ENCODE measurements at places on chromosomes 2 and 18.
A peak's percentile ranks its signal among the peaks of the same experiment; 100 is the strongest.

GRCh38 chr2:217801115-217801531 is 201.7 kb downstream of the TNS1 start:
- DNase-seq: no peak

- no peak for DNase-seq
These were observed 9.3 kb upstream of the TSN start for GRCh38 chr2:121746071-121746578.

GRCh38 chr18:9513971-9514512 is 38.7 kb downstream of the RALBP1 start:
- no peak for DNase-seq

DNA sequence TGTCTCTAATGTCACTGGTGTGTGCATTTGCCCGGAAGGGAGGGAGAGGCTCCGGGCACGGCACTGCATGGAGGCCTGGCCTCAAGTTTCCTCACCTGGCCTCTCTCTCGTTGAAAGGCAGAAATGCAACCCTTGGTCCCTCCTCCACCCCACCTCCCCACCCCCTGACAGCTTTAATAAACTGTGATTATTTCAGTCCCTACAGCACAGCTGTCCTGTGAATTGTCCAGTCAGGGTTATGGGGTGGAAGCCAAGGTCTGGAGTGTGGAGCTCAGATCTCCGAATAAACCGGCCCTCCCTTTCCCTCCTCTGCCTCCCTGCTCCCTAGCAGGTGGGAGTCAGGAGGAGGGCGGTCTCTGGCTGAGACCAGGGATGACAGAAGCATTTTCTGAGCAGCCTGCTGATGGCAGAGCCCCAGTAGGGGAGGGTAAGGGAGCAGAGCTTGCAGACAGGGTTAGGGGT is 199.2 kb upstream of the SMAD2 start:
- no peak for DNase-seq

DNA sequence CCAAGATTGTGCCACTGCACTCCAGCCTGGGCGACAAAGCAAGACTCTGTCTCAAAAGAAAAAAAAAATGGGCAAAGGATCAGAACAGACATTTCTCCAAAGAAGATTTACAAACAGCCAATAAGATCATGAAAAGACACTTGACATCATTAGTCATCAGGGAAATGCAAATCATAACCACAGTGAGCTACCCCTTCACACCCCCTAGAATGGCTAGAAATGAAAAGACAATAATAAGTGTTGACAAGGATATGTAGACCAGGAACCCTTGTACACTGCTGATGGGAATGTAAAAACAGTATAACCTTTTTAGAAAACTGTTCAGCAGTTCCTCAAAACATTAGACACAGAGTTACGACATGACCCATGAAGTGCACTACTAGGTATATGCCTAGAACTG is 18.4 kb upstream of the MTERF4 start:
- no peak for DNase-seq

DNA sequence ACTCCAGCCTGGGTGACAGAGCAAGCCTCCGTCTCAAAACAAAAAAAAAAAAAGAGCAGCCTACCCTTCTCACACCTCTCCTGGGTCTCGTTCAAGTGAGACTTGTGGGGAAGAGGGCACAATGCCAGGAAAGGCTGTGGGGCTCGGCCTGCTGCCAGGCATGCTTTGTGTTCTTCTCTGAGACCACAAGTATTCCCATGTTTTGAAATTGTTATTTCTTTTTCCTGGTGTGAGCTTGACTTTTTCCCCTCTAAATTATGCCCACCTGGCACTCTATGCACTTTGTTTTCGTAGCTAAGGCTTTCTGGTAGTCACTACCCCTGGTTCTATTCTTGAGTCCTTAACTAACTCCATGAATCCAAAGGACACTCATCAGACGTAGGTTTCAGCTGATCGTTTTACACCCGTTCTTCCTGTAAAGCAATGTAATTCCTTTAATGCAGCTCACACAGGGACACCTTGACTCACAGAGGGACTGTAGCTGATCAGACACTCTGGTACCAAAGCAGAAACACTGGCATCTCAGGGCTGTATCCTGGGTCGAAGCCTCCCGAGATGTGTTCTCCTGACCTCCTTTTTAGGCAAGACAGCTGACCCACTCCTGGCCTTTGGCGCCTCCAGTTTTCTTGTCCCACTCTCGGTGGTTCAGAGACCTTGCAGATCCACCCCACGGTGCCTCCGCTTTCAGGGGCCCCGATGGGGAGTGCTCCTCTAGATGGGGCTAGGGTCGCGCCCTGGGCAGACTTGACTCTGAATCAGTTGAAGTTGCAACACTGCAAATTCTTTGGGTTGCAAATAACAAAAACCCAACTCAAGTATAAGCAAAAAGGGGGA is 193.3 kb upstream of the AGAP1 start:
- no peak for DNase-seq

DNA sequence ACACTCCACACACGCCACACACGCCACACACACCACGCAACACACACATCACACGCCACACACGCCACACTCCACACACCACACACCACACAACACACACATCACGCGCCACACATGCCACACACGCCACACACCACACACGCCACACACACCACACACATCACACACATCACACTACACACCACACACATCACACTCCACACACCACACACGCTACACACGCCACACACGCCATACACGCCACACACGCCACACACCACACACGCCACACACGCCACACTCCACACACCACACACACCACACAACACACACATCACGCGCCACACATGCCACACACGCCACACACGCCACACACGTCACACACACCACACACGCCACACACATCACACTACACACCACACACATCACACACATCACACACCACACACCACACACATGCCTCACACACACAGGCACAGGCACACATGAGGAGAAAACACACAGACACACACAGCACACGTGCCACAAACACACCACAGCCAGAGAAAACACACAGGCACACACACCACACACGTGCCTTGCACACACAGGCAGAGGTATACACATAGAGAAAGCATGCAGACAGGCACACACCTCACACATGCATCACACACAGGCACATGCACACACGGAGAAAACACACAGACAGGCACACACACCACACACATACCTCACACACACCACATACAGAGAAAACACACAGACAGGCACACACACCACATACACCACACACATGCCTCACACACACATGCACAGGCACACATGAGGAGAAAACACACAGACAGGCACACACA is 241.5 kb upstream of the MYT1L start:
- DNase-seq: no peak

DNA sequence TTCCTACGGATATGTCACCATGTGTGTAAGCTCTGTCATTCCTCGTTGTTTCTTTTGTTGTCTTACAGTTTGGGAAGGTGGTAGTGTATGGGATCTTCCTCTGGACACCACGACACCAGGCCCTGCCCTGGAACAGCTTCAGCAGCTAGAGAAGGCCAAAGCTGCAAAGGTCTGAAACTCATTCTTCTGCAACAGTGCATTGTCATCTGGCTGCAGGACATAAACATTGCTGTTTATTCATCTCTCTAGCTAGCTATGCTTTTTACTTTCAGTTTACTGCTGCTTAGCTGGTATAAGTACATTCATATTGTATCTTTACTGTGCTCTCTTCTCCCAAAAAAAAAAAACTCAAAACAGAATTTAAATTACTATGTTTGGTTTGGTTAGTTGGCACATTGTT is 39.2 kb upstream of the KCNJ13 start:
- DNase-seq: no peak

GRCh38 chr2:162317861-162318327 is 590 bp downstream of the IFIH1 start:
- no peak for DNase-seq

GRCh38 chr2:171136024-171136423 is 24.7 kb downstream of the TLK1 start:
- DNase-seq: no peak

DNA sequence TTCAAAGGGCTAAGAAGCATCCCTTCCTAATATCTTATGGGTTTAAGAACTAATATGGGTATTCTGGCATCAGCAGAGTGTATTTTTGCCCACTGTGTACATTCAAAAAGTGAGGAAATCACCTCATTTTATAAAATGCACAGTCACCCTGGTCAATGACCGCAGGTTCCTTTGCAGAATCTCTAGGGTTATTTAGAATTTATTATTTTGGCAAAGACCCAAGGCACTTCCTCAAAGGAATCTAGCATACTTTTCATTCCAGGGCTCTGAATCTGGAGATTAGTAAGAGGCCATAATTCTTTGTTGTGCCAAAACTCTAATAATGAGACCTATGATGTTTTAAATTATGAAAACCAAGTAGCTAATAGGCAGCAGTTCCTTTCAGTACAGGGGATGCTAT is 27.2 kb upstream of the CDH2 start:
- DNase-seq: peak; percentile 48

GRCh38 chr2:240401781-240402551 is 33.5 kb upstream of the GPC1 start:
- no peak for DNase-seq

DNA sequence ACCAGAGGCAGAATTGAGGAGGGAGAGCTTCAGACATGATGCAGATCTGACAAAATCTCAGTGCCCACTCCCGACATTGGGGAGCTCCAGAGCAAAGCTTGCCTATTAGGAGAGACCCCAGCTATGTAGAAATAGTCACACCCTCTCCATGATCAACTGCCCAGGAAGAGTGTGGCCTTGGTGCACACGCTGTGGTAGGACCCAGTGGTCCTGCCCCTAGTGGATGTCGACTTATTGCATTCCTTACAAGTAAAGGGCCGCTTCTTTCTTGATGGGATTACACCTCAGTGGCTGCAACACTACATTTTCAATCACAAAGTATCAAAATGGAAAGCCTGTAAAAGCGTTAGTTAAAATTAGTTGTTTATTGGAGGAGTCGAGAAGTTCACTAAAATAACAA is 64.2 kb downstream of the VRK2 start:
- no peak for DNase-seq

DNA sequence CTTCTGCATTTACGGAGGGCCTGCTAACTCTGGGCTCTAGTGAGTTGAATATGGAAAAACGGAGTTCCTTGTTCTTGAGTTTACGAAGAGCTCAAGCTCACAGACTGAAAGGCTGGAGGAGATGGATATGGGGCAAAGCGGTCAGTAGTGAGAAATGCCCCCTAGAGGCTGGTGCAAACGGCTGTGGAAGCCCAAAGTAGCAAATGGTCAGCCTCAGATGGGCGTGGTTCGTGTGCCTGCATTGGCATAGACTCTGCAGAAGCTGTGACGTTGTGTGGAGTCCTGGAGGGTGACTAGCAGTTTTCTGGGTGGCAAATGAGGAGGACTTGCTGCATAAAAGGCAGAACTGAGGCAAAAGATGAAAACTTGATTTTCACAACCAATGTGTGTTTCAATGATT is 93.6 kb upstream of the TWIST2 start:
- no peak for DNase-seq

DNA sequence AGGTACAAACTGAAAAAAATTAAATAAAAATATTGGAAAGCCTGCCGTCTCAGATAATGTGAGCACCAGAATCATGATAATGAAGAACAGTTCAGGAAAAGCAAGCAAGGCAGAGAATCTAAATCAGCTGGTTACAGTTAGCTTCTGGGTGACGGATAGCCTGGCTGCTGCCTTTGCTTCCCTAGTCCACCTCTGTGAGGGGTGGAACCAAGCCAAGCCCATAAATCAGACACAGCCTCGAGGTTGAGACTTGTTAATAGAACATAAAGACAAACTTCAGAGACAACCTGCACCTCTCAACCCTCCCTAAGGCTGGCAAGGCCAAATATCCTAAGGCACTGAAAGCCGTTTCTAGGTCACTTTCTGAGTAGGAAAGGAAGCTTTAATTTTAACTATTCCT is 334.7 kb upstream of the SLC39A10 start:
- DNase-seq: no peak

- DNase-seq: no peak
These were observed 238.3 kb downstream of the EN1 start for GRCh38 chr2:118609138-118609537.

GRCh38 chr2:85071096-85071495 is 62.1 kb upstream of the TCF7L1 start:
- no peak for DNase-seq

DNA sequence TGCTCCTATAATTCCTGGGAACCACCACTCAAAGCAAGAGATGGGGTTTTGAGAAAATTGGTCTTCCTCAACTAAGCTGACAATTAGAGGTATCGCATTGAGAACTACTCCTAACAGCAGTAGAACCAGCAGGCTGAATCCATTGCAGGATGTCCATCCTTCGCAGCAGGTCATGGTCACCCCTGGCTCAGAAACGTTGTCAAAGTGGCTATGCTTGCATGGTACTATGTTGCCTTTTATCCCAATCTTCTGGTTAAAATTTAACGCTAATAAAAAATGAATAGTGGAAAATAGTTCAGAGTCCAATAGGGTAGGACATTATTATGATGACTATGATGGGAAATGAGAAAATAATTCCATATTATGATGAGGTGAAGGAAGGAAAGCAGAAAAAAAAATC is at the start of gene TM4SF20:
Gene TM4SF20 (minus strand): TSS at position 212 of the 400 bp plus-strand sequence. CDS start 38 bp downstream, at position 174.
- no peak for DNase-seq

GRCh38 chr2:30024281-30024680 is 102.9 kb upstream of the ALK start:
- no peak for DNase-seq

- DNase-seq: no peak
These were observed 62.1 kb downstream of the LRRTM1 start for GRCh38 chr2:80242355-80242910.

- no peak for DNase-seq
These were observed 12.4 kb downstream of the HS6ST1 start for GRCh38 chr2:128306081-128306930.

DNA sequence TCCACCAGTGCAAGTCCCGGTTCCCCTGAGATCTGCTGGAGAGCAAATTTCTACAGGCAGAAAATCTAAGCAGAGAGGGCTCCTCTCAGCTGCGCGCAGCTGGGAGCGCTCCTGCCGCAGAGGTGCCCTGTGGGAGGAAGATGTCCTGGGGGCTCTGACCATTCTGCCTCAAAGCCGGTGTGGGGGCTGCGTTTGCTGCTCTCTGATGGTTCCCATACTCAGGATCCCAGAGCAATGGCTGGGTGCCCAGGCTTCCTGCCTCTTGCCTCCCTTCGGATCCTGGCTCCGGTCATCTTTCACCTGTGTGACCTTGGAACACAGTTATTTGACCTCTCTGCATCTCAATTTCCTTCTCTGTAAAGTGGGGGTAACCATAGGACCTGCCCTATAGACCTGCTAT is 434.2 kb downstream of the ZNF521 start:
- DNase-seq: no peak

DNA sequence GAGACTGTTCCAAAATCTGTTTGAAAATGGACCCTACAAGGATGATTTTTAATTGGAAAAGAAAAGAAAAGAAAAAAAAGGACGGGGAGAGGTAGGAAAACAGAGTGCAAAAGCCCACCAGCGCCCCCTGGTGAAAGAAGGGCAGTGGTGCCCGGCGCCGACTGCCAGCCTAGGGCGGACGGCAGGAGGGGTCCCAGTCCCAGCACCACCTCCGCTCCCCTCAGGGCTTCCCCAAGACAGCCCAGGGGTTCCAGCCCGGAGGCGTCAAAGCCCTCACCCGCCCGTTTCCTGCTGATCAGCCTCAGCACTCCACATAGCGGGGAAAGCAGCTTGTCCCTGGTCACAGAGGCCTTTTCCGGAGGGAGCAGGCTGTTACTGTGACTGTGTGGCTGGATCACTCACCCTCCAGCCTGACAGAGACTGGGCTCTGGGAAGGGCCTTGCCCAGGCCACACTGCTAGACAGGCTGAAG is 213.9 kb downstream of the TFCP2L1 start:
- DNase-seq: no peak

Measured in pulmonary artery endothelial cell (primary cell).